ENCODE measurements at places on chromosomes 7 and 10.
A peak's percentile ranks its signal among the peaks of the same experiment; 100 is the strongest.

GRCh38 chr7:97421307-97421930 lies 303.9 kb downstream of the SDHAF3 start:
- DNase-seq = no peak

DNA sequence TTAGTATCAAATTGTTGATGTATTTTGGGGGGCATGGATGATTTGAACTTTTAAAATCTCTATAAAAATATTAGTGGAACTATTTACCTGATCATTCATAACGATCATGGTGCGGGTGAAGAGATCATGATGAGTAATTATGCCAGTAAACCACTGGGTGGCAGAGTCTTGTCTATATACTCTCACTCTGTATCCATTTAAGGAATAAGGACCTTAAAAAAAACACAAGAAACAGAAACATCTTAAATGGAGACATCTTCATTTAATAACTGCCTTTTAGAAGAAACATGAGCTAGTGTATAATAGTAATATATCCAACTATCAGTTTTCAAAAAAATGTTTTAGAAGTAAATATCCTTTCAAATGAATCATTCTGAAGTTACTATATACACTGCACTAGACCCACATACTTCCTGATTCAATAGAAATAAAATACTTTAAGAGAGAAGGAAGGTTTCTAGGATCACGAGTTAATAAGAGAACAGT lies 84.0 kb downstream of the NRBF2 start:
- no peak for DNase-seq

DNA sequence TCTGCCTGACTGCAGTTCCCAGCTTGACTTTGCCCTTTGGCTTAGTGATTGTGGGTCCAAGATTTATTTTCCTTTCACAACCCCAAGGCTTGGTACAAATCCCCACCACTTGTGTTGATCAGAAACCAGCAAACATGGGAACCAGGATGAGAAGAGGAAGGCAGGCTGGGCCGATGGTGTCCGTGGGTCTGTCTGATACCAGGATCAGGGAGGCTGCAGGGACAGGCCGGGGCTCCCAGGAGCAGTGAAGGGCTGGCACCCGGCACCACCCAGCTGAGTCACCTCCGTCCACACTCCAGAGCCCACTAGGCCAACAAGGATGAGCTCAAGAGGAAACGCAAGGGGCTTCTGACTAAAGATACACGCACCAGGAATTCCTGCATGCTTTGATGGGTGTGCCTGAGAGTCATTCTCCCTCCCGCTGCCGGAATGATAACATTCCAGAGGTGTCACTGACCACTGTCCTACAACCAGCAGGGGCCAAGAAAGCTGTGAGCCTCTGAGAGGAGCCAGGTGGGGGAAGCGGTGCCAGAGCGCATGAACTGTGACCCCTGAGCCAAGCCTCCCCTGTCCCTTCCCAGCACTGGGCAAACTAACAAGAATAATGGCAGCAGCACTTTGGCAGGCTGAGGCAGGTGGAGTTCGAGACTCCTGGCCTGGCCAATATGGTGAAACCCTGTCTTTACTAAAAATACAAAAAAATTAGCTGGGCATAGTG lies 29.2 kb upstream of the PROSER2 start:
- DNase-seq = no peak

- DNase-seq = no peak
These were observed 74.6 kb upstream of the GDF10 start for GRCh38 chr10:47225219-47225927.

- DNase-seq = no peak
These were observed 231.3 kb upstream of the MKLN1 start for GRCh38 chr7:131096267-131096927.

GRCh38 chr7:15433151-15433550 lies 128.7 kb downstream of the AGMO start:
- no peak for DNase-seq

DNA sequence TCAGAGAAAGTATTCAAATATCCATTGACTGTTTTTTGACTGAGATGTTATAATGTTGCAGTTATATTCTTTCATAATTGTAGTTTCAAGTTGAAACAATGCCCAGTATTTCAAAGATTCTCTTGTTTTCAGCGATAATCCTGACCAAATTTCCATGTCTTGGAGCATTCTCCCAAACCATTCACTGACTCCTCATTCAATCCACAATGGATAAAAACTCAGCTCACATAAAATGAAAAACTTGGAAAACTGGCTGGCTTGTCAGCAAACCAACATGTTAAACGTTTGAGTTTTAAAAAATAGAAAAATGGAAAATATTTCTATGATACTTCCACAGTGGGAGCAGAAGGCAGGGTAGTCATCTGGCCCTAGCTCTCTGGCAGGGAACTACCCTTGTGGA lies 184.4 kb downstream of the C7orf25 start:
- no peak for DNase-seq

DNA sequence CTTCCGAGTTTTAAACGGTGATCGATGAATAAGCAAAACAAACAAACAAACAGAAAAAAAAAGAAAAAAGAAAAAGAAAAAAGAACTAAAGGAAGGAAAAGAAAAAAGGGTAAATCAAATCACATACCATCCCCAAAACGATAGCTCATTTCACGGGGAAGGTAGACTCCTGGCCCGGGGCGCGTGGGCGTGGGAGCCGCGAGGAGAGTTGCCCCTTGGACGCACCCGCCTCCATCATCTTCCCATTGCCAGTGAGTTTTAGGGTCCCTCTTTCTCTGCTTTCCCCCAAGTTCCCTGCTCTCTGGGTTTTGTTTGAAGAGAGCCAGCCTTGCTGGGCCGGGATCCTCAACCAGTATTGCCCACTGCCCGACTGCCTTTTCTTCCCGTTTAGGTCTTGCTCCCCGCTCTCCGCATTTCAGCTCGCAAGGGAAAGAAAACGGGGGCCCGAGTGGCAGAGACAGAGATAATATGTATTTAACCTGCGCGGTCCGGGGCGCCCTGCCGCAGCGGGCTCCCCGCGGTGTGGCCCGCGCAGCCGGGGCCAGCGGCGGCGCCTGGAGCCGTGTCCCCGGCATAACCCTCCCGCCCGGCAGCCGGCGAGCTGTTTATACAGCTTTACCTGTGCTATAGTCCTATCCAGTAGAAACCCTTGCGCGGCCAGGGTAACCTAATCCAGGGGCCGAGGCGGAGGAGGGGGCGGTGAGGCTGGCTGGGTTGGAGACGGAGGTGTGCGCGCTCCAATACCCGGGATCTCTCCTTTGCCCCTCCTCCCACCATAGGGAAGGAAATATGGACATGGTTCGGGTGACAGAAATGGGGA lies 5.2 kb upstream of the GATA3 start:
- no peak for DNase-seq

GRCh38 chr7:151339651-151340382 lies 1.8 kb upstream of the NUB1 start:
- DNase-seq = no peak

DNA sequence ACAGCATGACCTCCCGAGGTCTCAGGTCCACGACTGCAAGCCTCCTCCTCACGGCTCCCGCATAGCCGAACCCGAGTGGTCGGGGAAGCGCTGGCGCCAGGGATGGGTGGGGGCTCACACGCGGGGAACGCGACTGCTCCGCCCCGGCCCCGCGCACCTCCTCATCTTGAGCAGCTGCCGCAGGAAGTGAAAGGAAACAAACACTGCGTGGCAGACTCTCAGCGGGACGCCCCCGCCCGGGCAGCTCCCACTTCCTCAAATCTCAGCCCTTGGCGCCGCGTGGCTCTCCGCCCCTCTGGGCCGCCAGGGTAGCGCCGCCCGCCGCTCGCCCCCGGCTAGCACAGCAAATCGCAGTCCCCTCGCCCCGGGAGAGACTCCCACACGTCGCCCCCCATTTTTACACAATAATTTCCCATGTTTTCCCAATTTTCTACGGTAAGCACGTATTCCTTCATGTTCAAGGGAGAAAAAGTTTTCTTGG lies at the start of gene TMEM243:
TSS of gene TMEM243 (minus strand) at position 188 of the 481 bp plus-strand sequence. CDS start 229 bp downstream, outside the sequence.
- DNase-seq = peak; percentile 81

DNA sequence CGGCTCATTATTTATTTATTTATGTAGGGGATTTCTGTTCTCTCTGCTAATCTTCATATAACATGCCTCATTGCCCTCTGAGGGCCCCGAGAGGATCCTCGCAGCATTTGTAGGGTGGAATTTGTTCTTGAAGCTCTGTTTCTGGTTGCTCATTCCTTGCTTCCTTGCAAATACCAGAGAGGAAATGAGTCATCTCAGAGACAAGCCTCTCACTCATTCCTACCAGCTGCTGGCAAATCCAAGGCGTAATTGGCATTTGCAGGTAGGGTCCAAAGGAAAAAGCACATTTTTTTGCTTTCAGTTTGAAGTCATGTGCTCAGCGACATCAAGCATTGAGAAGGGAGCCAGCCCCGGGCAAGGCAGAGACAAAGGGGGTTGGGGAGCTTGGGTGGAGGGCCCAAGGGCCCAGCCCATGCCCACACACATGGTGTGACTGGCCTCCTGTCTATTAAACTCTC lies 501.6 kb downstream of the GALNT17 start:
- no peak for DNase-seq

DNA sequence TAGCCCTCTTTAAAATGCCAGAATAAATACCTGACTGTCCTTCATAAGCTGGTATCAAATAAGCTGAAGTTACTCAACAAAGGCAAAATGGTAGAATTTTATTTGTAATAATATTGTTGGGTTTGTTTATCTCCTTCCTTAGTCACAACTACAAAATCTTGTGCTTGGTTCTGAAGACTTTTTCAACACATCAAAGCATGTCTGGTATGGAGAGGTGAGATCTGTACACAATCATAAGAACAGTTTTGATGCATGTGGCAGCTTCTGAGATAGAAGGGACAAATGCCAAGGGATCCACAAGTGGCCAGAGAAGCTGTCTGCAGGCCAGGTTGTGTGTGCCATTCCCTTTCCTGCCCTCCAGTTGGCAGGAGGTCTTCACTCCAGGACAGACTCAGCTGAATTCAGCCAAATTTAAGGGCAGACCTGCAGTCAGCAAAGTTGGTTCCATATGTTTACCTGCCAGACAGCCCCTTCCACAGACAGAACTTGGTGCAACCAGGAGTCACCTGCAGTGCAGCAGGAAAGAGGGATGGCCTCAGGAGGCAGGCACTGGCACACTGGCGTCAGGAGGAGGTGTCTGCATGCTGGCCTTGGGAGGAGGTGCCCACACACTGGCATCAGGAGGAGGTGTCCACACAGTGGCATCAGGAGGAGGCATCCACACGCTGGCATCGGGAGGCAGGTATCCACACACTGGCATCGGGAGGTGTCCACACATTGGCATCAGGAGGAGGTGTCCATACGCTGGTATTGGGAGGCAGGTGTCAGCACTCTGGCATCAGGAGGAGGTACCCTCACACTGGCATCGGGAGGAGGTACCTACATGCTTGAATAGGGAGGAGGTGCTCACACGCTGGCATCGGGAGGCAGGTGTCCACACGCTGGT lies 93.1 kb upstream of the IKZF1 start:
- DNase-seq = no peak

DNA sequence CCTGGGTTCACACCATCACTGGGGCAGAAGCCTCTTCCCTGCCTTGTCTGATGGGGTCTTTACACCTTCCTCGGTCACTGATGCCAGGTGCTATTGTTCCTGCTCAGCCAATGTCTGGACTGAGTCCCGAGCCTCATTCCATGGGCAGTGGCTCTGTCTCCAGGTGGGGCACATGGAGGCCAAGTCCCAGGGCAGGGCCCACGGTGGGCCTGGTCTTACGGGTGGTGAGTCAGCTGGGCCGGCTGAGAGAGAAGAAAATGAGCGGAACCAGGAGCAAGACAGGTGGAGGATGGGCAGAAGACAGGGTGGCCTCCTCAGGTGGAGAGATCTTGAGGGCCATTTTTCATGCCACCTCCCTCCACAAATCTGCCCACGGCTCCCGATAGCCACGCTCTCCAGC lies 131.7 kb upstream of the FAM20C start:
- no peak for DNase-seq

- no peak for DNase-seq
These were observed 229.5 kb upstream of the FZD1 start for GRCh38 chr7:91034459-91035368.

GRCh38 chr7:111741811-111742240 lies 179.5 kb upstream of the IMMP2L start:
- peak; percentile 27 for DNase-seq

GRCh38 chr7:26423436-26423835 lies 131.8 kb downstream of the SNX10 start:
- no peak for DNase-seq

DNA sequence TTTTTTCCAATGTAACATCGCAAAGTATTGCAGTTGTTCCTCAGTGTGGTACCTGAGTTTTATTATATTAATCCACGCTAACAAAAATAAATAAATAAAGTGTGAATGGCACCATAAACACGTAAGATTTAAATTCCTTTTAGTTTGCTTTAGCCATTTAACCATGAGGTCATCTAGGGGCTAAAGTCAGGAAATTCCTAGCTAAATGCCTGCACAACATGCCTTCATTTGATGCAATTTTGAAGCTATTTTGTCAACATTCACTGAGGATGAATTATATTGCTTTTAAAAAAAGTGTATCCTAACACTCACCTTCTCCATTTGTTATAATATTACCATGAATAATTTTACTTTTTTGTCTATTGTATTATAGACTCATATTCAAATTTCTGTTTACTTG lies 714.4 kb downstream of the GATA3 start:
- no peak for DNase-seq

DNA sequence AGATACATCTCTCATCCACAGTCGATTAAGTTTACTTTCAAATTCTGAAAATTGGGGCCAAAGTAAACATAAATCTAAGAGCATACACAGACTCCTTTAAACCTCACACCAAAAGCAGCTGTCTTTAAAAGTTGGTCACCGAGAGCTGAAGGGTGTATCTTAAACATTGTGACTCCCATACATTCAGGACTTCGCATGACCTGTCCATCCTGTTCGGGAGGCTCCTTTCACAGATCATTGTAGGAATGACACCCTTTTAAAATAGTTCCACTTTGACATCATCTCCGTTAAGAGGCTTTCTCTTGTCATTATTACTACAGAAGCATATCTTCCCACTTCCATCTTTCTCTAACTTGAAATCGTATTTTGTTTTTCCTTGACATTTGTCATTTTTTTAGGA lies 440.0 kb downstream of the DNAJB9 start:
- no peak for DNase-seq

DNA sequence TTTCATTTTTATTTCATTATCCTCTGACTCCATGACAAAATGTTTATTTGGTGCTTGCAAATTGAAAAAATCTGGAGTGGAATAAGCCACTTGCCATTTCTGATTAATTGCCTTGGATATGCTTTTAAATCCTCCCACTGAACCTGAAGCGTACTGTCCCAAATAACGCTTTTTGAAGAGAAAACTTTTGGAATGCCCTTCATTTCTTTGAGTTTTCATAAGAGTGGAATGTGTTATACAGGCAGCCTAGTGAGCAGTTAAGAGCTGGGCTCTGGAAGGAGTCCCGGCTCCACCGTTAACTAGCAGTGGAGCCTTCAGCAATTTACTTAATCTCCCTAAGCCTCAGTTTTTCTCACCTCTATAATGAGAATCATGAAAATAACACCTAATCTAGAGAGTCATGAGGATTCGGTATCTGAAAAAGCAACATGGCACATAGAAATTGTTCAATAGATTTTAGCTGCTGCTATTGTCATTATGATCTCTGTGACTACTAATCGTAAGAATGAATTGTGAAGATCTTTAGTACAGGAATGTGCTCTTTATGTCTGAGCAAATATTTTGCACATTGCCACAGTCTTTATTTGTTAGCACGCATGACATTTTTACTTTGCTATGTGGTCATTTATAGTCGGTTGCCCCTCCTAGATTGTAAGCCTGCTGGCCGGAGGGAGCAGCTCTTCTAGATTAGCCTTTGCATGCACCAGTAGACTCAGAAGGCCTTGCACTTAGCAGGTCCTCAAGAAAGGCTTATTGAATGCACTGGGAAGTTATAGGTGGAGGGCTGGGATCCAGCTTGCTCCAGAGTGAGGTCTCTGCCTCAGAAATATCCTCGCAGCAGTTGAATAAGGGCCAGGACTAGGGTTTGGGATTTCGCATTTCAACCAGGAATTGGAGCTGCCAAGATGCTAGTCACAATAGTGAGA lies 59.4 kb downstream of the PLCE1 start:
- no peak for DNase-seq
